HEK293T (cell line): ENCODE measurements at places on chromosomes 7 and 10.

DNA sequence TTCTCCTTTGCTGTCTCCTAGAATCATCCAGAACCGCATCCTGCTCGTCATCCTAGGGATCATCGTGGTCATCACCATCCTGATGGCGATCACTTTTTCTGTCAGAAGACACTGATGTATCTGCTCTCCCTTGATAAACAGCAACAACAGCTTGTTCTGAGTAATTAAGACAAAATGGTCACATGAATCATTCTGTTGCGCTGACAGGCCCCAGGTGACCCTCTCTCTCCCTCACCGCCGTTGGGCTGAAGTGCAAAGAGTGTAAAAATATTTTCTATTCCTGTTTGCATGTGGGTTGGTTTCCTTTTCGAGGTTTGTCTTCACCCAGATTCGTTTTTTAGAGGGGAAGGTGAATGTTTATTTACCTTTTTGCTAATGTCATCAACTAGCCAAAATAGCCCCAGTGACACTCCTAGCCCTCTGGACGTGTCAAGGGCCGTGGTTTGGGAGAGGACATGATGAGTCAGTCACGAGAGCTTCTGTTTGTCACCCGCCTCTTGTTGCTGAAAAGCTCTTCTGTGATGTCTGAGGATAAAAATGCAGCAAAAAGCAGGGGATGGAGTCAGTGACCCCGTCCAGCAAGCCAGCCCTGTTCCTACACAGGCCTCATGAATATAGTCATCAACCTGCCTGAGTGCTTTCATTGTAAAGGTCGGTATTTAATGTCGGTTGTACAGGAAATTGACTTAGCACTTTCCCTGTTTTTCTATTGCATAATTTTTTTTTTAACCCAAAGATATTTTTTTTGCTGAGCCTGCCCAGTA, 134.6 kb upstream of the TCF7L2 start:
- no peak for DNase-seq

DNA sequence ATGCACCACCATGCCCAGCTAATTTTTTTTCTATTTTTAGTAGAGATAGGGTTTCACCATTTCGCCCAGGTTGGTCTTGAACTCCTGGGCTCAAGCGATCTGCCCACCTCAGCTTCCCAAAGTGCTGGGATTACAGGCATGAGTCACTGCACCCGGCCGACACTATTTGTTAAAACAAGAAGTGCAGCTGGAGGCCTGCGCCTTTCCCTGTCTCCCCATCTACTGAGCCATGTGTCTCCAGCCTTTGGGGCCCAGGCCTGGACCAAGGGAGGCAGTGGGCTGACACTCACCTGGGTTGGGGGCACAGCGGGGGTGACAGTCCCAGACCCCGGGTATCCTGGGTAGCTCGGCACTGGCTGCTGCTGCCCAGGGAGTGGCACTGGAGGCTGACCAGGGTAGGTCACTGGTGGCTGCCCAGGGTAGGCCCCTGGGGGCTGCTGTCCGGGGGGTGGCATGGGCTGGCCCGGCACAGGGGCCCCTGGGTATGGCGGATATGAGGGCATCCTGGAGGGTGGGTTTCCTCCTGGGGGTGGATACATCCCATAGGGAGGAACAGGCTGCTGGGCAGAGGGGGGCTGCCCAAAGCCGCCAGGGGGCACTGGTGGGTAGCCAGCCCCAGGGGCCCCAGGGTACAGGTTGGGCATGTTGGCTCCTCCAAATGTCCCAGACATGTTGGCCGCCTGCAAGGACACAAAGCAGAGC, 36.3 kb downstream of the PLAC9 start:
- DNase-seq, result peak; percentile 38

GRCh38 chr7:30396389-30396788, 82.2 kb downstream of the NOD1 start:
- DNase-seq, result no peak

GRCh38 chr7:154427533-154427932, 375.3 kb downstream of the DPP6 start:
- DNase-seq, result no peak

GRCh38 chr10:67723601-67724000, 27.6 kb upstream of the CTNNA3 start:
- no peak for DNase-seq

- DNase-seq, result peak; percentile 18
Measured at GRCh38 chr7:18495412-18496340, at the start of gene HDAC9. Gene HDAC9, plus strand, starts transcription at chr7:18495749. Its CDS starts 554 bp downstream, at chr7:18496303.

- DNase-seq, result no peak
Measured at GRCh38 chr10:130804778-130805634, 506.5 kb downstream of the TCERG1L start.

DNA sequence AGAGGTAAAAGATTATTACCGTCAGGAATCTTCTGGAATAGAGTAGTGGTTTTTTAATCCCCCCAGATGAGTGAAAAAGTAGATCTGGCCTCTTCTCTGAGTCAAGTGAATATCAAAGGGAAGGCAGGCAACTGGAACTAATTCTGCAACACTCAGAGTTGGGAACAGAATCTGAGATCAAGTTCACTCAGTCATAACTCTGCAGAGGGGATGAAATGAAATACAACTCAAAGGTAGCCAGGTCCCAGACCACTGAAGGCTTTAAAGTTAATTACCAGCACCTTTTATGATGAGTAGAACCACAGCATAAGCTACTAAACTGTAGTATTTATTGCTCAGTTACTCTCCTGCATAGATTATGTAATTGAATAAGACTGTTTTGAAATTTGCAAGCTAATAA, 455.6 kb upstream of the AKR1E2 start:
- DNase-seq, result no peak
